Frontal cortex (tissue), 4 donors: ENCODE measurements at places on chromosomes 16 and 17. TPM values are rescaled to one million over a fixed set of nuclear protein-coding genes. Genes with fewer than 3 reads are reported as not detected.
A peak's percentile ranks its signal among the peaks of the same experiment; 100 is the strongest.

GRCh38 chr16:67430977-67431774, at the start of gene HSD11B2:
HSD11B2 (plus strand) TSS chr16:67431121; CDS start chr16:67431249, 128 bp downstream.
- peak; percentile 83 for DNase-seq

- DNase-seq = no peak
Measured at GRCh38 chr16:65306722-65307121, 184.9 kb upstream of the CDH11 start.

DNA sequence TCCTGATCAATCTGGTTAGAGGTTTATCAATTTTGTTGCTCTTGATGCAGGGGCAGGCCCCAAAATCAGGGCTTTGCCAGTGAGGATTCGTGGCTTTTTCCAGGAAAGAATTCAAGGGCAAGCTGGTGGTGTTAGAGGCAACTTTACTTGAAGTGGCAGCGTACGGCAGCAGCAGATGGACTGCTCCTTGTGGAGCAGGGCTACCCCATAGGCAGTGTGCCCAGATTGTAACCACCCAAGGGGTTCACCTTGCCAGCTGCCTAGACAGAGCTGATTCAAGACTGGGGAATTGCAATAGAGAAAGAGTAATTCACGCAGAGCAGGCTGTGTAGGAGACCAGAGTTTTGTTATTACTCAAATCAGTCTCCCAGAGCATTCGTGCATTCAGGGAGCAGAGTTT, 16.7 kb downstream of the DRC7 start:
- DNase-seq = no peak

Gene ABCA8
- total RNA-seq = 4.5 TPM

GRCh38 chr16:2734844-2735515, 15.0 kb upstream of the PRSS27 start:
- no peak for DNase-seq

- no peak for DNase-seq
Measured at GRCh38 chr16:89595330-89596060, 17.9 kb upstream of the DPEP1 start.

GRCh38 chr17:44628243-44629188, 27.8 kb upstream of the MEIOC start:
- peak; percentile 41 for DNase-seq

Gene OR1A1
- total RNA-seq = not detected

Gene IQCK
- total RNA-seq = 10.2 TPM

DNA sequence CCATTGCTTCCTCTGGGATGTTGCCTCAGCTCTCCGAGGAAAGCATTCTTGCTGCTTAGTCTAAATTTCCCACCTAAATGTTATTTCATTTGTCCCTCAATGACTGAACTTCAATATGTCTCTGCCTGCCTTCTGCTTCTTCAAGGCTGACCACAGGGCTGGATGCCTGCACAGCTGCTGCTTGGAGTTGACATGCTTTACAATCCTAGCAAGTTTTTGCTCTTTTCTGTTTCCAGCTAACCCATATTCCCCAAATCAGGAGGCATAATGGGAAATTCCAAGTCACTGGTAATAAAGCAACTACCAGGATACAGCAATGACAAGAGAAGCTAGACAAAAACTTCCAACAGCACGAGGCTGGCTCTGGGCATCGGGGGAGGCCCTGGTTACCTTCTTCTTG, 48.9 kb downstream of the GTF3C1 start:
- no peak for DNase-seq

Gene HS3ST2
- total RNA-seq = 4.1 TPM

Gene ELP5
- total RNA-seq = 26.9 TPM

GRCh38 chr16:89018282-89019158, 41.5 kb upstream of the CBFA2T3 start:
- no peak for DNase-seq

- DNase-seq = no peak
Measured at GRCh38 chr17:3905017-3905520, 11.2 kb downstream of the P2RX1 start.

Gene CHST6
- total RNA-seq = 0.41 TPM

DNA sequence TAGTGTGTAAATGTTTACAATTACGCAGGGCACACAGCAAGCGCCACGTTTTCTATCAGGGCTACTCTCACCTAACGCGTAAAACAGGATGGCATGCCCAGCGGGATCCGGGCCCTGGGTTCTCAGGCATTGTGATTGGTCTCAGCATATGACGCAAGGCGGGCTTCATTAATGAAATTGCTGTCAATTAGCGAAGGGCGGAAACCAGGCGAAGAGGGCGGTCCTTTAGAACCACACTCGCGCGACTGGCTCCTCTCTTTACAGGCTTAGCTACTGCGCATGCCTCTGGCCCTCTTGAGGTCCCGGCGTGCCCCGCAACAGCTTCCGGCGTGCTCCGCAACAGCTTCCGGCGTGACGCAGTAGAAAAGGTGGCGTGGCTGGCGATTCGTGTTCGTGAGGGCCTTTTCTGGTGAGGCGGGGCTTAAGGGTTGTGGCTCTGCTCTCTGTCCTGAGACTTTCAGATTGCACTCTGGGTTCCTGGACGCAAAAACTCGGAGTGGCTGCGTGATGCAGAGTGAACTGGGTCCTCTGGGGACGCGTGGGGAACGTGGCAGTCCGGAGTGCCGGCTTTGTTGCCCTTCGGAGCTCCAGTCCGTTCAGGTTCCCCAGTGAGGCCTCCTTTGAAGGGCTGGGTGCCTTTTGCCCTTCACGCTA, 9.2 kb downstream of the OR2C1 start:
- DNase-seq = peak; percentile 63

DNA sequence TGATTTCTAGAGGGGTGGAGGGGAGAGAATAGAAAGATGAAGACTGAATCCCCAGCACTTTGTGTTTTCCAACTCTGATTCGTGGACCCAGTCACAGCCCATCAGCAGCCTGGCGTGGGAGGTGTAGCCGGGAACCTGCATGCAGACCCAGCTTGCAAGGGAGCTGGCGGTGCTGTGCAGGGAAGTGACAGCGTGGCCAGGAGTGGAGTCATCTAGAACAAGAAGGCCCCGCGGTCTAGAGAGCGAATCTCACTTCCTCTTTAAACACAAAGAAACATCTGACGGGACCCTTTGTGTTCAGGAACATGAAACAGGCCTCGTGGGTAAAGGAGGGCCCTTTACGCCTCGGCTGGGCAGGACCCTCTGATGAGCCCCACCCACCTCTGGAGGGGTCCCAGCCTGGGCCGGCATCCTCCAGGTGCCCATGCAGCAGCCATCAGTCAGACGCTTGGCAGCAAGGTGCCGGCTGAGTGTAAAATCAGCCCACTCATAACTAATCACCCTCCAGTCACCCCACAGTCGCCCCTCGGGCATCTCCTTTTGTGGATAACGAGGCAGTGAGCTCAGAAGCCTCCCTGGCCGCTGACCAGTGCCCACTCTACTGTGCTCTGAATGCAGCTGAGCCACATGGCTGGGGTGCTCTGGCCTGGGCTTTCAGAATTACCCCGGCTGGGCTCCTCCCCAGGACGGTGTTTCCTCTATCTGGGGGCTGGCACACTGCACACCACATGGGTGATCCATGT, 4.4 kb downstream of the SNAI3 start:
- no peak for DNase-seq

Gene CLDN6
- total RNA-seq = 0.41 TPM

GRCh38 chr16:595942-596735, 6.3 kb downstream of the RAB40C start:
- DNase-seq = no peak

GRCh38 chr16:58435779-58436178, 43.5 kb downstream of the GINS3 start:
- DNase-seq = no peak

- DNase-seq = no peak
Measured at GRCh38 chr17:68341482-68341881, 50.2 kb downstream of the ARSG start.

DNA sequence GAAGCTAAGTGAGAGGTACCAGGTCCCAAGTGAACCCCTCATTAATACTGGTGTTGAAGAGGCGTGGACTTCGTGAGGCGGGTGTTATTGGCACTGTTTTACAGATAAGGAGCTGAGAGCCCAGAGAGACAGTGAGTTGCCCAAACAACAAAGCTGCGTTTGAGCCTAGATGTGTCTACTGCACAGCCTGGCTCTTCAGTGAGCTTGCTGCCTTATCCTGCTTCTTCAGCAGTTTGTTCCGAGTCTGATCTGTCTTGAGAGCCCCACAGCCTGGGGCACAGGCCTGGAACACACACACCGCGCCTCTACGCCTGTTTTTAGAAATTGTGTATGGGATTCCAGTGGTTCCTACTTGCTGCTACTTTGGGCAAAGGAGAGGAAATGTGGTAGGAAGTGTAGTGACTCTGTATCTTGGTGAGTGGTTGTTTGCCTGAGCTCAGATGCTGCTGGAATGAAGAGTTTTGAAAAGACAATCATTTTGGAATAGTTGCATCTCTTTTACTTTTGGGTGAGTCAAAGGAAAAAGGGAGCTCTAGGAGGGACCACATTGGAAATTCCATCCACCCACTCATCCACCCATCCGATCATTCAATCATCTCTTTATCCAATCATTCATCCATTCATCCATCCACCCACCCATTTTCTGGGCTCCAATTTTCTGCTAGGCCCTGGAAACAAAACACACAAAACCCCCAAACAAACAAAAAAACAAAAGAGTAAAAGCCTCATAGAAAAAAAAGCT, 22.3 kb upstream of the PLCG2 start:
- DNase-seq = no peak

GRCh38 chr17:44928950-44929720, 13.8 kb upstream of the GFAP start:
- DNase-seq = no peak

DNA sequence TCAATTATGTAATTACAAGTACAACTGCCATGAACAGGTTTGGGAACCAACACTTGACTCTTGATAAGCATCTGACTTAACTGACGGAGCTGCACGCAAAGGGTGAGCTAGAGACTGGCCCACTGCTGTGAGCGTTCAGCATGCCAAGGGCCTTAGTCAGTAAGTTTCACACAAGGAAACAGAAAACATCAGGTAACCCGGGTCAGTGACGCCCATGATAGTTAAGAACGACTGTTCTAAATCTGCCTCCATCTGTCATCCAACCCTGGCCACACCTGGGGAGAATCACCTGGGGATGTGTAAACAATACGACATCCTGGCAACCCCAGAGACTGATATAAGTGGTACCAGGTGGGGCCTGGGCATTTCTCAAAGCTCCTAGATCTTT, 12.3 kb downstream of the SMIM5 start:
- no peak for DNase-seq

GRCh38 chr17:47982645-47983390, 11.9 kb downstream of the CDK5RAP3 start:
- DNase-seq = no peak

Gene MEOX1
- total RNA-seq = 0.41 TPM

GRCh38 chr16:58018803-58019202, 6.8 kb upstream of the MMP15 start:
- DNase-seq = no peak

- peak; percentile 94 for DNase-seq
Measured at GRCh38 chr17:49494986-49495841, at the start of gene NGFR. NGFR (plus strand) TSS chr17:49495293; CDS start chr17:49495418, 125 bp downstream.

DNA sequence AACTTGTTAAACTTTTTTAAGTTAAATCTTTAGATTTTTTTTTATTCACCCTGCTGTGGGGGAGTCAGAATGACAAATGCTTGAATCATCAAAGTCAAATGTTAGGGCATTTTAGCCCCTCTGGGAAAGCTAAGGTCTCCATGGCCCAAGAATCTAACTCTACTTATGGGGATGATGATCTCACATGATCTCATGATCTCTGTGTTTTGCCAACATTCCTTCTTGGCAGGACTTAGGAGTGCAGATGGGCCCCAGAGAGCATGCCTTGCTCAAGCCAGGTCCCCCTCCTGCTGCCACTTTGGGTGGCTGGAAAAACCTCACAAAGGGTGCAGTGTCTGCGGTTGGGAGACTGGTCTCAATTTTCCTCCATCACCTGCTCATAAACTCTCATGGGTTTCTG, 108.6 kb downstream of the PRKCB start:
- DNase-seq = no peak

DNA sequence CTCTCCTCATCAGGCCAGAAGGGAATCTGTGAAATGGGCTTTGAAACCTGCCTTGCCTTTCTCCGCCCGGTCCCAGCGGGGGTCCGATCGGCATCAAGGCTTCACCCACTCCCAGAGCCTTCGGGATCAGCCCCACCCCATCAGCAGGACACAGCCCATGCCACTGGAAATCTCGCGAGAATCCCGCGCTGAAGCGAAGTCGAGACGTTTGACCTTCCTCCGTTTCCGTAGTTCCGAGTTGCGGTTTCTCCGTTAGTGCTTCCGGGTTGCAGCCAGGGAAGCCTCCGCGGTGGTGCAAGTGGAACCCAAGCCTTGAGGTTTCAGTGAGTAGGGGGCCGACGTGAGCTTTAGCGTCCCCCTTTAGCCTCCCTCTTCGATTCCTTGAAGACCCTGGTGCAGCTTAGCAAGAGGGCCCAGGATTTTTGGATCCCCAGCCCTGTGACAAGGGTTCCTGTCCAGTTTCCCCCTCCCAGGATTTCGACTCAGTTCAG, at the start of gene COASY:
TSS of gene COASY (plus strand) at position 252 of the 491 bp plus-strand sequence. CDS start 475 bp downstream, outside the sequence.
- DNase-seq = peak; percentile 99

Gene NGFR
- 3.3 TPM for total RNA-seq

Gene SMTNL2
- 4.1 TPM for total RNA-seq

DNA sequence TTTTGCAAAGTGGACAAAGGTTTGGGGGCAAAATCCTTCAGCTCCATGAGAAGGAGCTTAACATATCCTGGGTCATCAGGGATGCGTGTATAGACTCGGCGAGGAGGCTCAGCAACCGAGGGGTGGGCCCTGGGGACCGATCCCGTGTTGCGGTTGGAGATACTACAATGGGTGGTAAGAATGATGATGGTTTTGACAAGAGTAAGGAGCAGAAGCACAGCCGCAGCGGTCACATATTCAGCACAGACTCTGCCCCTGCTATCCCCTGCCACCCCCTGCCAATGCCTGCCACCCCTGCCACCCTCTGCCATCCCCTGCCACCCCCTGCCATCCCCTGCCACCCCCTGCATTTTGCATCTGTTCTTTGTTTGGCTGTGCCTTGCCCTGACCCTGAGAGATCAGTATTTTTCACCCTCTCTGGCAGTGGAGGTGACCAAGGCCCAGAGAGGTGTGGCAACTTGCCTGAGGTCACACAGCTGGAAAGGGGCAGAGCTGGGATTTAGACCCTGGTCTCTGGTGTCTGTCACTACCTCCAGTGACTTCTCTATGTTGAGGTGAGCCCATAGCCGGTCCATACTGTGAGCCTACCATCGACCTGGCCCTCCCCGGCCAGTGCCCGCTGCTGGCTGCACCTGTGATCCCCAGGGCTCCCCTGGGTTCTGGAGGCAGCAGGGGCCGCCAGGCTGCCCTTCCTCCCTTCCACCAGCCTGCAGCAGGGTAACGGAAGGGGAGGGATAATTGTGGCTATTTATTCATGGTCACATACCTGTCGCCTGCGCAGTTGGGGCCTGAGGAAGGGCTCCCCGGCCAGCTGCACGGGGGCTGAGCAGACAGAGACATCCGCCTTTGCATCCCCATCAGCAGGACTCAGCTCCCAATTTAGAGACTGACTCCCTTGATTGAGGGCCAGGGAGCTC, 74.9 kb upstream of the CBX4 start:
- DNase-seq = no peak
